H54 (cell line): ENCODE measurements at places on chromosomes 16 and 17.

GRCh38 chr16:8935989-8936388, 27.7 kb downstream of the USP7 start:
- no peak for DNase-seq

- DNase-seq, result no peak
Observed at GRCh38 chr16:81570151-81570846, 125.7 kb downstream of the CMIP start.

GRCh38 chr16:10150906-10151305, 31.3 kb downstream of the GRIN2A start:
- no peak for DNase-seq

DNA sequence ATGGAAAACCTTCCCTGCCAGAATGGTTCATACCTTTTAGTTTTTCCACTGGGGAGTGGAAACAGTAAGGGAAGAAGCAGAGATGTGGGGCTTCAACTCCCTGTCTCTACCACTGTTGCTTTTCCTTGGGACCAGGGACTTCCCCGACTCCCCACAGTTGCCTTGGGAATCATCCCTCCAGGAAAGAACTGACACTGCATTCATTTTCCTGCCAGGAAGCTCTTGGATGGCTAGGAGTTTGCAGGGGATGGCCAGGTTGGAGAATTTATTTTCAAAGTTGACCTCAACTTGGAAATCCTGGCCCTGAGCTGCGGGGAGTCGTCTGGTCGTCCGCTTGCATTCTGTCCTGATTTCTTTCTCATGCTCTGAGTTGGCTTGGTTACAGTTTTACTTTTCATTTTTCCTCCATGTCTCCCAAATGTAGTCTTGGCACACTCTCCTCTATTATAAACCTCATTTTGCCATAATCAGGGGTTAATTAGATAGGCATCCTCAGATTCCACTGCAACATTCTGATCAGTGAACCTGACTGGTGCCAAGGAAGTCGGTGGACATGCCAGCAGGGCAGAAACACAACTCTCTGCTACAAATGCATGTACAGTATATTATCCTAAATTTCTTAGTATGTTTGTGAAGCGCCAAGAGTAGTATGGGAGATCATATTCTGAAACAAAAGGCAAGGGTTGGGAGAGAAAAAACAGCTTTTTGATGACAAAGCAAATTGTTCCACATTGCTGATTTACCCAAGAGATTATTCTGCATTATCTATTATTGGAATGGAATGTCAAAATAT, 220.5 kb upstream of the XYLT1 start:
- DNase-seq, result no peak

- DNase-seq, result no peak
Observed at GRCh38 chr16:81808933-81809480, 29.9 kb downstream of the PLCG2 start.

GRCh38 chr16:86430814-86431213, 79.5 kb upstream of the FOXF1 start:
- no peak for DNase-seq

GRCh38 chr16:23679274-23679985, 741 bp downstream of the PLK1 start:
- DNase-seq, result peak; percentile 43

- DNase-seq, result no peak
Observed at GRCh38 chr17:1690544-1691221, 6.0 kb upstream of the PRPF8 start.

DNA sequence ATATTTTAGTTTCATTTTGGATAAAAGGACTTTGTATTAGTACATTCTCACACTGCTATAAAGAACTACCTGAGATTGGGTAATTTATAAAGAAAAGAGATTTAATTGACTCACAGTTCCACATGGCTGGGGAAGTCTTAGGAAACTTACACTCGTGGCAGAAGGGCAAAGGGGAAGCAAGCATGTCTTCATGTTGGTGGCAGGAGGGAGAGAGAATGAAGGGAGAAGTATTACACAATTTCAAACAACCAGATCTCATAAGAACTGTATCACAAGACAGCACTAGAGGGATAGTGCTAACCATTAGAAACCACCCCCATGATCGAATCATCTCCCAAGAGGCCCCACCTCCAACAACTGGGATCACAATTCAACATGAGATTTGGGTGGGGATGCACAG, 142.9 kb downstream of the USP31 start:
- DNase-seq, result no peak

- DNase-seq, result no peak
Observed at GRCh38 chr17:332558-333322, 19.9 kb downstream of the RPH3AL start.

DNA sequence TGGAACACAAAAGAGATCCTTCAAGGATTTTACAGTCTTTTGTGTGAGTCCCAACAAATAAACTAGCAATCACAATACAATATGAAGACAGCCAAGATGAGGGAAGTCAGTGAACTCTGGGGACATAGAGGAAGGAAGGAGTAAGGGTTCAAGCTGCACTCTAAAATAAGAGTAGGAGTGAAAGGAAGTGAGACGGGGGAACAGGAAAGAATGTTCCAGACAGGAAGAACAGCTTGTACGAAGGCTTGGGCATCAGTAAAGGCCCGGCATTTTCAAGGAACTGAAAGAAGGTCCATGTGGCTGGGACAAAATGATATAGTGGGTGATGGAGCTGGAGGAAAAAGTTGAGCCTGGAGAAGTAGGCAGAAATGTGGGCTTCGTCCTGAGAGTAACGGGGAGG, 4.5 kb downstream of the CCL17 start:
- no peak for DNase-seq

DNA sequence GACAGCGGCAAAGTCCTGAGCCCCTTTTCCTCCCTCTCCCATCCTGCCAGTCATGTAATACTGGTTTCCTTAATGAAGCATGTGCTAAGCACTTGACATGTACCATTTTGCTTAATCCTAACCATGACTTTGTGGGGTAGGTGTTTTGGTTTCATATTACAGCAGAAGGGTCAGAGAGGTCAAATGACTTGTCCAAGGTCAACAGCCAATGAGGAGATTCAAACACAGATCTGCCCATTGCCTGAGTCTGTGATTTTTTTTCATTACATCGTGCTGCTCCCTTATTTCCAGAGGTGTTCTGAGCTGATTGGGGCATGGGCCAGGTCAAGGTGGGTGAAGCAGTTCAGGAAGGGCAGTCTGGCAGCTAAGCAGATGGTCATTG, 17.6 kb upstream of the PHF12 start:
- no peak for DNase-seq

GRCh38 chr16:781346-782010, 6.7 kb downstream of the RPUSD1 start:
- DNase-seq, result no peak

DNA sequence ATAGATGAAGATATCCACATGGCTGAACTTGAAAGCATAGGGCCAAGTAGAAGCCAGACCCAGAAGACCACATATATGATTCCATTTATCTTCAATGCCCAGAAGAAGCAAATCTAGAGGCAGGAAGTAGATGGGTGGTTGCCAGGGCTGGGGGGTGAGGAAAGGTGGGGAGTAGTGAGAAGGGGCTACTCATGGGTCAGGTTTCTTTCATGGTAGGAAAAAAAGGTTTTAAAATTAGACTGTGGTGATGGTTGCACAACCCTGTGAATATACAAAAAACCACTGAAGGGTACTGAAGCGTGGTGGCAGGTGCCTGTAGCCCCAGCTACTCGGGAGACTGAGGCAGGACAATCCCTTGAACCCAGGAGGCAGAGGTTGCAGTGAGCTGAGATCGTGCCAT, 5.4 kb downstream of the CD2BP2 start:
- no peak for DNase-seq

DNA sequence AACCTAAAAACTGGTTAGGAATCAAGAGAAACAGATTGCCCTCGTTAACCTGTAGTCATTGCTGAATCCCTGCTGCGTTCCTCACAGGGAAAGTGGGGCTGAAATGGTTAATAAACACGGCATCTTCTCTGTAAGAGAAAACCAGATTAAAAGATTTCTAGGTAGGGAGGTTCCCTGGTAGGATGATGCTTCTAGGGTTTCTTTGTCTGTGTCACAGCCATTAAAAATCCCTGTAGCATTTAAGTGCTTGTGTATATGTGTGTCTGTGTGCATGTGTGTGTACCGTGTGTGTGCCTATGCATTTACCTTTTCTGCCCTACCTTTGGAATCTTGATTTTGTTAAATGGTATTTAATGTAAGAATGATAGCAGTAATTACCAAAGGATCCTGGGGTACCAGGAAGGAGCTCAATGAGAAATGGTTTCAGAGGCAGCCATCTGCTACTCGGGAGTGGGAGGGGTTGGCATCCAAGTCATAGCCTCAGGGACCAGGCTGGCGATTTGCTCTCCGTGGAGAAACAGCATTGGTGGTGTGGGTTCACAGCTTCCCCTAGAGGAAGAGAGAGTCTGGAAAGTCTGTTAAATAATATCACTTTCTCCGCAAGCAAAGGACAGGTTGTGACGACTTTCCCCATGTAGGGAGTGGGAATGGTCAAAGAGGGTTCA, 177.1 kb downstream of the HS3ST4 start:
- no peak for DNase-seq

GRCh38 chr17:30334421-30334820, 564 bp upstream of the TMIGD1 start:
- no peak for DNase-seq

GRCh38 chr17:68957944-68958343, 2.8 kb upstream of the ABCA8 start:
- DNase-seq, result no peak

GRCh38 chr17:8151120-8151640, 1.0 kb downstream of the PER1 start:
- no peak for DNase-seq

GRCh38 chr17:30506481-30506880, 29.3 kb downstream of the GOSR1 start:
- no peak for DNase-seq
